Sigmoid colon (tissue), 7 donors: ENCODE measurements at places on chromosomes 5 and 9. TPM values are rescaled to one million over a fixed set of nuclear protein-coding genes. Genes with fewer than 3 reads are reported as not detected.

ERGIC1 gene
- 125 TPM for polyA plus RNA-seq

ARL14EPL gene
- 0.04 TPM for polyA plus RNA-seq

LIX1 gene
- not detected for polyA plus RNA-seq

USP20 gene
- polyA plus RNA-seq: 9.6 TPM

INSL4 gene
- not detected for polyA plus RNA-seq

GRCh38 chr9:35618325-35618727 is at the start of gene CD72:
Gene CD72 (minus strand): TSS chr9:35618413. CDS start chr9:35618303, 110 bp downstream.
- H3K36me3 ChIP-seq: no peaks in the 10 kb centered on the region
- H3K27ac ChIP-seq: no peak within 1 kb of the TSS
- H3K4me3 ChIP-seq: peak within 1 kb of the TSS; percentile 9
- peaks cover 10% of the 10 kb centered on the region for H3K4me1 ChIP-seq

DNA sequence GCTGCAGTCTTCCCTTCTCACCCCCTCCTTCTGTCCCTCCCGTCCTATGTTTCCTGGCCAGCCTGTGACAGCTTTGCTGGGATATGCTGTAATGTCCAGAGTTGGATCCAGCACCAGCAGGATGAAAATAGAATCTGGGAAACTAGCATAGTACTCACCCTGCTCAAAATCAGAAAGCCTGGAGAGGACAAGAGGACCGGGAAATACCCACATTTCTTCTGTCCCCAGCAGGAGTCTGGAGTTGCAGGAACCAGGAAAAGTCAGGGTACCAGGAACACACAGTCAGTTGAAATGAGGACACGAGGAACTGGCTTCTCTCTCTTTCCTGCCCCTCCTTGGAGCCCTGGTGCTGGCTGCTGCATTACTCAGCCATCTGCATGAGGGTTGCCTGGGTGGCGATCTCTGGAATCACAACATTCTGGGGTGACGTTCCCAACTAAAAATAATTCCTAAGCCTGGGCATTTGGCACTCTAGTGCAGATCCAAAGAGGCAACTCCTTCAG is 59.6 kb upstream of the NFIL3 start:
- no peak for DNase-seq

DNA sequence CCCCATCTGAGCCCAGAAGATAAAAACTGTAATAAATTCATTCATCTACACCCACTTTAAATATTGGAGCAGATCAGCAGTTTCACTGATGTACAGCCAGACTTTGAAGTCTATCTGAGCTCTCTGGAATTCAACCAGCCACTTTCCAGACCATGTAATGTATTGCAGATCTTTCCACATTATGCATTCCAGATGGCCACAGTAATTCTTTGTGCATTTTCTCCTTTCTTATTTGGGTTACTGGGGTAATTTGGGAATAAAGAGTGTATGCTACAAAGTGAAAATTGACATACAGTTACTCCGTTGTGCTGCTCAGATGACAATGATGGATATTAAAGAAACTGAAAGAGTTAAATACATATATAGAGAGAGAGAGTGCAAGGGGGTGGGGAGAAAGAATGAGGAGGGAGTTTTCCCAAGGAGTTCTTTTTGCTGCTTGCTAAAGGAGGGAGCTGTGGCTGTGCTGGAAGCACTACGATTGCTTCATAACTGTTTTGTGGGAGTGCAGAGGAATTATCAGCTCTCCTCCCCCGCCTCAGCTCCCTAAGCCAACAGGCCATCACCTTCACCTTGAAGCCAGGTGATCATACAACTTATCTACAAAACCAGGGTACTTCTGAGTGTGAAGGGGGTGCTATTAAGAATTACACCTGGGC is 152.8 kb downstream of the GAS1 start:
- no peaks in the 10 kb centered on the region for H3K4me1 ChIP-seq
- no peaks in the 10 kb centered on the region for H3K36me3 ChIP-seq
- no peak for DNase-seq

- no peaks in the 10 kb centered on the region for H3K36me3 ChIP-seq
- no peaks in the 10 kb centered on the region for H3K4me1 ChIP-seq
- no peaks in the 10 kb centered on the region for H3K27me3 ChIP-seq
- no peak overlapping the region for H3K27ac ChIP-seq
Observed at GRCh38 chr9:118732998-118733397, 636.2 kb downstream of the BRINP1 start.

DNA sequence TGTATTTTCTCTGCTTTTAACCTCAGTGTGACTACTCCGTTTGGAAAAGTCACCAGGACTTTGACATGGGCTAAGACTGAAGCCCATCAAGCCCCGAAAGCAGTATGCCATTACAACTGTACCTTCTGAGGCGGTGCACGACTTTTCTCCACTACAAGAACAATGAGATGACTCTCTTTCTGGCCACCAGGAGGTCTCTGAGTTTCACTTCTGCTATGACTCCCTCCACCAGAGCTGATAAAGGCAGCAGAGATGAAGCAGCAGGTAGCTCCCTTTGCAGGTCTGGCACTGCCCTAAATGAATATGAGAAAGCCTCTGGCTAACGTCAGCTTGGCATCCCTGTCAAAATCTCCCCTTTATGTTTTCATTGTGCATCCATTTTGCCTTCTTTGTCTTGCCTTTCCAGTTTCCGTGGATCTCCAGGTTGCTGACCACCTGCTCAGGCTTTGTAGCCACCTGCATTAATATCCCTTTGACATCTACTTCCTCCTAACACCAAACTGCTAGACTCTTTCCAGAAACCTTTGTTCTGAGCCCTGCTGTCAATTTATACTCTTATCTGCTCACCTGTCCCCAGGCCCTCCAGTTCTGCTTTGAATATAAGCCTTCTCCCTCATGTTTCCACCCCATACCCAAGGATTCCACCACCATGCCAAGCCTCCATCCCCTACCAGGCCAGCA is 221.7 kb downstream of the ZNF608 start:
- DNase-seq: no peak
- H3K36me3 ChIP-seq: no peaks in the 10 kb centered on the region

DNA sequence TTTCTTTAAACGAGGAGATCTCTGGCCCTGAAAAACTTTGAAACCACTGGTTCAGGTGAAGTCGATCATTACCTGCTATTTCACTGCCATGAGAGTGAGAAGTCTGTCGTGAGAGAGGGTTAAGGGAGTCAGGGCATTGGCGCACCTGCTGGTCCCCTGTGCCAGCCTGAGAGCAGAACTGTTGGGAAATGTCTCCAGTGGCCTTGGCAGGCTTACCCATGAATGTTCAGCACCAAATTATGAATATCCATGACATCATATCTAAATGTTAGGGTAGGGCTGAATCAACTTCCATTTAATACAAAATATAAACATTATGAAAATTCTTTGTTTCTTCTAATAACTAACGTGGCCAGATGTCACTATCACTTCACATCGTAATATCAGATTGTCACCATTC is 379.3 kb downstream of the KDM4C start:
- no peaks in the 10 kb centered on the region for H3K27me3 ChIP-seq
- no peak for DNase-seq
- H3K4me3 ChIP-seq: no peak overlapping the region
- H3K36me3 ChIP-seq: no peaks in the 10 kb centered on the region
- H3K27ac ChIP-seq: no peak overlapping the region
